Fibroblast of the aortic adventitia (primary cell): ENCODE measurements at places on chromosomes 3 and 15.

DNA sequence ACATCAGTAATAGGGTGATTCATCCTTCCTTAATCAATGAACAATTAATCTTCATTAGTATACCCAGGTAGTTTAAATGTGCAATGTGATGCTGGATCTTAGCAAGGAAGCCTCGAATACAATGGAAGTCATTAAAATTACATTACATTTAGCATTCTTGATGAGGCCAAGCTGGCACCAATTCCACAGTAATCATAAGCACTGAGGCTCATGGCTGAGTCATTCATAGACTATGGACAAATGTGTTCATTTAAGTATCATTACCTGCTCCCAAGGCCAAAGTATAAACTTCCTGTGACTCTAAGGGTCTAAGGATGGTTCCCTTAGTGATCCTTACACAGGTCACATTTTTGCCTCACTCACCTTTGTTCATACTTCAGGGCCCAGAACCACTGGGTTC, 266.4 kb upstream of the CDIN1 start:
- DNase-seq = peak; percentile 32

- DNase-seq = no peak
Observed at GRCh38 chr3:32349184-32349583, 42.5 kb upstream of the CMTM7 start.

GRCh38 chr3:194582196-194582905, 50.9 kb downstream of the TMEM44 start:
- no peak for DNase-seq

DNA sequence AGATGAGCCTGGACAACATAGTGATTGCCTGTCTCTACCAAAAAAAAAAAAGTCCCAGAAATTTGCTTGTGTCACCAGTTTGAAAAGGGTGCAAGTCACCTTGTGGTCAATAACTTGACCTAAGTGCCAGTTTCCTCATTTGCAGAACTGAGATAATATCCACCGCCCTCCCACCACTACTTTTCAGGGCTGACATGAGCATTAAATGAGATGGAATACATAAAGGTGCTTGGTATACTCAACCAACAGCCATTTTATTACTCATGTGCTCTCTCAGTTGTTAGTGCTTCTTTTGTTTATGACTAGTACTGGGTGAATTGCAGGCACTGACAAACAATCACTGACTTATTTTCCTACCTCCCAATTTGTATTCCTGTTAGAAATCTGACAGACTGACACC, 340.5 kb upstream of the SATB1 start:
- DNase-seq = no peak

DNA sequence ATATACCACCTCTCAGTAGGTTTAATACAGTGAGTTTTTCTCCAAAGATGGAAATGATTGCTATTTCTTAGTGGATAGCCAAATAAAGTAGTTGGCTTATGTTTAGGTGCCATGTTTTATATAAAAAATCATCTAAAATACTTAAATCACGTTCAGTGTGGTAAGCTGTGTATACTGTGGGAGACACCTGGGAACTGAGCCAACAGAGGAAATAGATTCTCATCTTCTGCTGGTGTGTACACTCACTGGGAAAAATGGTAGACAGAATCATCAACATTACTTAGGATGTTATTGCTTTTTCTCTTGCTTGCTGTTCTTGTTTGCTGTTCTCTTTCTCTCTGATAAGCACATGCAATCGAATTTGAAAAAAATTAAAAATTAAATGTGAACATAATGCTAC, 112.6 kb upstream of the MB21D2 start:
- peak; percentile 11 for DNase-seq

GRCh38 chr15:41692049-41692448, 31.8 kb downstream of the MGA start:
- no peak for DNase-seq
